ENCODE measurements at places on chromosomes 5 and 9.

- DNase-seq, result no peak
Observed at GRCh38 chr9:86765746-86766430, 181.4 kb downstream of the GAS1 start.

- no peak for DNase-seq
Observed at GRCh38 chr5:99156688-99157087, 227.9 kb upstream of the CHD1 start.

DNA sequence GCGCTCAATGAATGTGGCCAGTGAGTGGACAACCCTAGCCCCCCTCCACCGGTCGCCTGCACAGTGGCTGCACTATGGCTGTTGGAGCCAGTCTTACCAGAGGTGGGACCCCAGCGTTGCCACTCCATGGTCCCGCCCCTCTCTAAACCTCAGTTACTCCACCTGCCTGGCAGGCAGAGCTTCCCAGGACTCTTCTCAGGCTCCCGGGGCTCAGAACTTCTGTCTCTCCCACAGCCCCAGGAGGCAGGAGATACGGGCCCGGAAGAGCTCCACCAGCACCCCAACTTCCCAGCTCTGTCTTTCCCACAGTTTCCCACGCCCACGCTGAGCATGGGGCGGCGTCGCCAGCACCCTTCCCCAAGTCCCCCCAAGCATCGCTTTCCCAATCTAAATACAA lies 975 bp downstream of the RASGEF1C start:
- DNase-seq, result no peak

DNA sequence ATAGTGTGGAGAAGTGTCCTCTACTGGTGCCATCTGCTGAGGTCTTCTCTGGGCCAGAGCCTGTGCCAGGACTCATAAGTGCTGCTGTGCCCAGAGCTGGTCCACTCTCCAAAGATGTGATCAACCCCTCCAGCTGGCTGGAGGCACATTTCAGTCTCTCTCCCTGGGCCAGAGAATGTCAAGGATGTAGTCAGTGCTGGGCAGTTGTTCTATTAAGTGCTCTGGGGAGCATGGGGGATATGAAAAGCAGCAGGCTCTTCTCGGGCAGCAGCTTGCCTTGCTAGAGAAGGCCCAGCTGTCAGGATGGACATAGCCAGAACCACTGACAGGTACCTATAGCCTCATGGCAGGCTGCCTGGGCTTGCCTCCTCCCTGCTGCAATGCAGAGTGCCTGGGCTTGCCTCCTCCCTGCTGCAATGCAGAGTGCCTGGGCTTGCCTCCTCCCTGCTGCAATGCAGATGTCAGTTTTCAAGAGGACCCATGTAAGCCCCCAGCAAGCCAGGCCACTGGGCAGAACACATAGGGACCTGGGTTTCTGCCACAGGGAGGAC lies 157.2 kb upstream of the PANK3 start:
- DNase-seq, result no peak

DNA sequence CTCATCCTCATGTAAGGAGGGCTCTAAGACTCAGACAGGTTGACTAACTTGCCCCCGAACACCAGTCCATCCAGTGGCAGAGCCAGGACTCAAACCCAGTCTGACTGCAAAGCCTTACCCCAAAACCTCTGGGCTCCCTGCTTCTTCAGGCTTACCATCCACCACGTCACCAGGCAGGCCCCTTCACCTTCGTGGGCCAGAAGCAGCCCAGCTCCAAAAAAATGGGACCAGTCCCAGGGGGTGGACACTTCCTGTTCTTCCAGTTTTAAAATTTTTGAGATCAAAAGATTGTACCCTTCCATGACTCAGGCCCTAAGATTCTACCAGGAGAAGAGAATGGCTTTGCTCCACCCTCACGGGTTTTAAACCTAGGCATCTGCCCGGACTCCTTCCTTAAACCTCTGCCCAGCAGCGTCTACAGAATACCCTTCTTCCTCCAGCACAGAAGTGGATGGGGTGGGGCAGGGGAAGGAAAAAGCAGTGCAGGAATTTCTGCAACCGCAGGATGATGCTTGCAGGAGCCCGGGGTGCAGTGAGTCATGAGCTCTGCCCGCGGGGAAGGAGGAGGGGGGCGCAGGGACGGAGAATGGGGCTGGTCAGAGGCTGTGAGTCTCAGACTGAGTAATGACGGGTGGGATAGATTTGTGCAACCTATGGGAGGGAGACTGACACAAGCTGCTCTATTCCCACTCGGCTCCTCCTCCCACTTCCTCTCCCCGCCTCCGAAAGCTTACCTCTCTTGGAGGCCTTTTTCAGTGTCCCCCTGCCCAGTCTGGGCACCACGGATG lies 50.4 kb upstream of the STXBP1 start:
- no peak for DNase-seq

GRCh38 chr5:173567548-173567947 lies 48.9 kb downstream of the BOD1 start:
- no peak for DNase-seq

DNA sequence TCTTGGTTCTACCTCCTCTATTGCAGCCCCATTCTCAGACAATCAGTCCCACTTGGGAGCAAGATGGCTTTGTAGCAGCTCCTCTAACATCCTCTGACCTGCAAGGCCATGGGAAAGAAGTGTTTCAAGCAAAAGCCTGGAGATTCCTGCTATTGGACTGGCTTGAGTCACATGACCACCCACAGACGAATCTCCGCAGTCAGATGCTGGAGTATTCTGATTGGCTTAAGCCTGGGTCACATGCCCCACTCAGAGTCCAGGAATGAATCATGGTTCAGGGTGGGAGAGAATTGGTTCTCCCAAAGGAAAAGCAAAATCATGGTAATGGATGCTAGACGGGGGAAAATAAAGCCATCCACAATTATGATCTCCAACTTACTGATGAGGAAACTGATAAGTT lies 22.6 kb upstream of the LMX1B start:
- no peak for DNase-seq

DNA sequence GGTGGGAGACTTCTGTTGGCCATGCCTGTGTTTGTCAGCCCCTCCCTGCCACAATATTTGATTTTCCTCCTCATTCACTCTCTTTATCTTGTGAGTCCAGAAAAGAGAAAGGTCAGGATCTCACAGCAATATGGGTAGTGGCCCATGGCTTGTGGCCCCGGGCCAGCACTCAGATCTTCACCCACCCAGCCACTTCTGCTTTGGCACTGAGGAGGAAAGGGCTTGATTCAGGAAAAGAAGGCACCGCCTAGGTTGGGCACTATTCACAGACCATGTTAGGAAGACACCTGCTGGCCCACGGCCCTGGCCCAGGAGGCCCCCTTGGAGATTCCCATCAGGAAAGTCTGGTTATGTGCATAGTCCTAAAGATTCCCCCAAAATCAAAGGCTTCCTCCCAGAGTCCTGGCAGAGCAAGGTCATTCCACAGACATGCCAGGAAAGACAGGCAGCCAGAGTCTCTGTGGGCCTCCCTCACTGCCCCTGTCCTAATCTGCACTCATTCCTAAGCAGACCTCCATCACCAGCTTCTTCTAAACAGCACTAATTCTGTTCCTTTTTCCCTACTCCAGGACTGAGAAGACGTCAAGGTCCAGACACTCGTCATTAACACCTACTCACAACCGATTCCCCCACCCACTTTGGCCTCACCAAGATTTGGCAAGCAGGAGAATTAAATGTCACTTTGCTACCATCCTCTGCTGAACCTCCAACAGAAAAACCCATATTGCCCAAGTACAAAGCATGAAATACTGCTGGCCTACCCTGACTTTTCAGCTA lies 179.3 kb downstream of the DEPDC1B start:
- no peak for DNase-seq

- DNase-seq, result no peak
Observed at GRCh38 chr5:164809821-164810220, 1304.4 kb downstream of the MAT2B start.

GRCh38 chr9:127686461-127687393 lies 20.1 kb upstream of the CFAP157 start:
- DNase-seq, result no peak

GRCh38 chr5:54874337-54875021 lies 110.9 kb downstream of the ESM1 start:
- no peak for DNase-seq

GRCh38 chr9:93225892-93226291 lies 42.0 kb downstream of the WNK2 start:
- DNase-seq, result no peak

GRCh38 chr5:107251151-107251550 lies 419.6 kb downstream of the EFNA5 start:
- DNase-seq, result no peak

- DNase-seq, result no peak
Observed at GRCh38 chr5:172151661-172152210, 36.3 kb downstream of the STK10 start.

DNA sequence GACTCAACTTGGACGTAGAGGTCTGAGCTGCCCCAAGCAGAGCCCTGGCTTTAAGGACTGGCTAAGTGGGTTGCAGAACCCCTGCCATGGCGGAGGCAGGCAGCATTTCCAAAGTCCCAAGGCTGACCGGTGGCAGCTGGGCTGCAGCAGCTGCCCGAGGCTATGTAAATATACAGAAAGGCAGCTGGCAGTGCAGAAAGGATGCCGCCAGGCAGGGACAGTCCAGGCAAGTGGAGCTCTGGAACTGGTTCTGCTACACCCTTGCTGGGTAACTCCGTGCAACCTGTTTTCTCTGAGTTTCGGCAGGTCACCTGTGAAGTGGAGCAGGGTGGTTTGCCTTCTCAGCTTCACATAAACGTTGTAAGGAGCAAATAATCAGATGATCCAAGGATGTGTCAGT lies 46.0 kb downstream of the SHB start:
- peak; percentile 36 for DNase-seq

- peak; percentile 22 for DNase-seq
Observed at GRCh38 chr9:87812375-87813118, 70.1 kb upstream of the SPATA31E1 start.

- DNase-seq, result no peak
Observed at GRCh38 chr9:94081435-94081834, 2.8 kb upstream of the PTPDC1 start.

GRCh38 chr5:139148306-139148705 lies 49.9 kb downstream of the SIL1 start:
- no peak for DNase-seq

GRCh38 chr9:107952773-107953172 lies 463.2 kb upstream of the KLF4 start:
- no peak for DNase-seq

- no peak for DNase-seq
Observed at GRCh38 chr5:66932457-66932856, 264.1 kb downstream of the CD180 start.

DNA sequence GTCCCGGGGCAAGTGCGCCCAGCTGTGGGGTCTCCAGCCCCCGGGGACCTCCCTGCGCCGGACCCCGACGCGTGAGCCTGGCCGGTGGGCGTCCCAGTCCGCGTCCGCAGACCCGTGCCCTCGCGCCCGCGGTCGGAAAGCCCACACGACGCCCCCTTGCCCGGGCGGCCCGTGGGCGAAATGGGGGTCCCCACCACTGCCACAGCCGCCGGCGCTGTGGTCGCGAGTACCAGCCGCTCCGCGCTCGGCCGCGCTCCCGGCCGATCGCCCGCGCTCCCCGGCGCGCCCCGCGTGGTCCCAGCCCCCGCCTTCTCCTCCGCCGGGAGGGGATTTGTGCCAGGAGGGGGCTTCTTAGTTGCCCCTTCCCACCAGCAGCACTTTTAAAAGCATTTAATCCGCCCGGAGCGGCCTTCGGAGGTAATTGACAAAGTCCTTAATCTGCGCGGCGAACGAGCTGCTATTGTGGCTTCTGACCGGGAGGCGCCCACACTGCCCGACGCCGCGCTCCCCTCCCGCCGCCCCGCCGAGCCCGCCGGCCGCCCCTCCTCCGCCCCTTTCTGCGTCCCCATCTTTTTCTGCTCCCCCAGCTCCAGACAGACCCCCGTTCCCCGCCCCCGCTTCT lies 469 bp upstream of the FIBCD1 start:
- DNase-seq, result peak; percentile 72

DNA sequence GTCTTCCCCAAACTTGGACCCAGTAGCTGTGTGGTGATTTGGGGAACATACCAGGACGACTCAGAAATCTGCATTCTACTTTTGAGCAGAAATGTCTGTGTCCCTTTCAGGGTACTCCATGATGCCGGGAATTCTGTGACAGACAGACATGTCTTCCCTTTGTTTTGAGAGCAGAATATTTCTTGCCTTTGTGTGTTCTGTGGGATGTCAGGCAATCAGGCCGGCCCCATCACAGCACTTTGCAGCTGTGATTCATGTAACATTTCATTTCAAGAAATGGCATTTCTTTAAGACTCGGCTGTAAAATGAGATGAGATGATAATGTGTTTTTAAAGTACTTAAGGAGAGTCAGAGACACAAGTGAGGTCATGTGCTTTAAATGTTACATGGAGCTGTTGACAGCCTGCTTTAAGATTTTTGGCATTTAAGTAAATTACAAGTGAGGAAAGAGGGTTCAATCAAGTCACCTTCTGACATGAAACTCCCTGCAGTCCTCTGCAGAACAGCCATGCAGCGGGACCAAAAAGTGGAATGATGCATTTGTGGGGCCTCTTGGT lies 98.7 kb downstream of the SLC28A3 start:
- DNase-seq, result no peak

GRCh38 chr9:37309136-37309535 lies 113.4 kb upstream of the GRHPR start:
- no peak for DNase-seq

- no peak for DNase-seq
Observed at GRCh38 chr9:112548836-112549595, 62.4 kb downstream of the KIAA1958 start.

GRCh38 chr5:223791-224190 lies 5.7 kb downstream of the SDHA start:
- DNase-seq, result no peak

DNA sequence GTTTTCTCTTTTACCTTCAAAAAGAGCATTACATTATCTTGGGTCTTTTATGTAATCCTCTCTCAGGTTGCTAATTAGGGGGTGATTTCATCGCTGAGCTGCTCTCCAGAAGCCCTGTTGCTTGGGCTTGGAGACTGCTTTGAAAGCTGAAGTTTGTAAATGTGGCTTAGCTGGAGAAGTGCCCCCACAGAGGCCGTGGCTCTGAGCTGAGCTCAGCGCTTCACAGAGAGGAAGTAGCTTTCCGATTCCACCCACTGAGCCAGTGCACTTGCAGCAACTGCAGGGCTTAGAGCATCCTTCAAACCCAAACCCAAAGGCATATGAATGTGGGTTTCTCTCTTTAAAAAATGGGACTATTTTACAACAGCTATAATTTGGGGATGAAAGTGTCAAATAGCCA lies 13.7 kb upstream of the NXNL2 start:
- DNase-seq, result no peak

- DNase-seq, result peak; percentile 52
Observed at GRCh38 chr5:159878988-159879471, 37.3 kb upstream of the ADRA1B start.

GRCh38 chr9:78663369-78663768 lies 366.4 kb downstream of the PSAT1 start:
- DNase-seq, result no peak

DNA sequence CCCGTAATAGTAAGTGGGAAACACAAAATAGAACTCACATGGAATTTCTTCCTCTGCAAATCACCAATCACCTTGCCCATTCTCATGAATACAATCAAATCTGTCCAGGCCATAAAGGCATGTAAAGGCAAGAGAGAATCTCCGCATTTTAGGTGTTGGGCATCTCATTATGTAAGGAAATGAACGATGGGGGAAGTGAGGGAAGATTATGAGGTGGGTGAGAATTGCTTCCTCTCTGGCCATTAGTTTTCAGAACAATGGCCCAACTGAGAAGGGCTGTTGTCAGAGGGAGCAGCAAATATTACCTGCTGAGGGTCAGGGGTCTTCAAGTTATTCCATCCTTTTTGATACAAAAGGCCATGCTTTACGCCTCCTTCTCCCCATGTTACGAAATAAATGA lies 455.1 kb downstream of the ARHGEF28 start:
- DNase-seq, result no peak

GRCh38 chr9:109781086-109781485 lies 1.1 kb downstream of the PALM2AKAP2 start:
- DNase-seq, result no peak

Data from right kidney (tissue), 9 donors.